IPS DF 6.9 (cell line): ENCODE measurements at places on chromosomes 2 and 18.

DNA sequence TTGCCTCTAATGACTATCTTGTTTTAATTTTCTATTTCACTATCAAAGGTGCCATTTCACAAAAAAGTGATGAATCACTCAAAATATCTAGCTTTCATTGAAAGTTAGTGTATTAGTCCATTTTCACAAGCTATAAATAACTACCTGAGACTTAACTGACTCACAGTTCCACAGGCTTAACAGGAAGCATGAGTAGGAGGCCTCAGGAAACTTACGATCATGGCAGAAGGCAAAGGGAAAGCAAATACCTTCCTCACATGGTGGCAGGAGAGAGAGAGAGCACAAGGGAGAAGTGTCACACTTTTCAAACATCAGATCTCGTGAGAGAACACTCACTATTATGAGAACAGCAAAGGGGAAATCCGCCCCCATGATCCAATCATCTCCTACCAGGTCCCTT lies 1220.4 kb upstream of the ZEB2 start:
- no peak for DNase-seq

- DNase-seq: no peak
These were observed 69.5 kb downstream of the INPP4A start for GRCh38 chr2:98514096-98514639.

- DNase-seq: no peak
These were observed 56.4 kb downstream of the ZNF385B start for GRCh38 chr2:179805001-179805400.

DNA sequence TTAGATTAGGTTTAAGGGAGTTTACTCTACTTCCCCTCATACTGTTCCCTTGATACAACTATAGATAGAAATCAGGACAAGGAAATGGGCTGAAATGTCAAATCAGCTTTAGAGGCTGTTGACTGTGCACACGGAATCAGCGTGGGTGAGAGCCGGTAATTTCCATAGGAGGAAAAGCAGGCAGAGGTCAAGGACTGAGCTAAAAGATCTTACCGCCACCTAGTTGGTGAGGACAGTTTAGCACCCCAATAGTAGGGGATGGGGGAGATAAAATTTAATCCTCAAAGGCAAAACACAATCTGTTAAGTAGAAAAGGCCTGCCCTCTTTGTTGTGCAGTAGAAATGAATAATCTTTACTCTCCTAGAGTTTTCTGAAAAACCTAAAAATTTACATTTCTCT lies 1154.5 kb upstream of the CHAC2 start:
- peak; percentile 25 for DNase-seq

GRCh38 chr2:32940316-32940997 lies 6.3 kb upstream of the LTBP1 start:
- no peak for DNase-seq

DNA sequence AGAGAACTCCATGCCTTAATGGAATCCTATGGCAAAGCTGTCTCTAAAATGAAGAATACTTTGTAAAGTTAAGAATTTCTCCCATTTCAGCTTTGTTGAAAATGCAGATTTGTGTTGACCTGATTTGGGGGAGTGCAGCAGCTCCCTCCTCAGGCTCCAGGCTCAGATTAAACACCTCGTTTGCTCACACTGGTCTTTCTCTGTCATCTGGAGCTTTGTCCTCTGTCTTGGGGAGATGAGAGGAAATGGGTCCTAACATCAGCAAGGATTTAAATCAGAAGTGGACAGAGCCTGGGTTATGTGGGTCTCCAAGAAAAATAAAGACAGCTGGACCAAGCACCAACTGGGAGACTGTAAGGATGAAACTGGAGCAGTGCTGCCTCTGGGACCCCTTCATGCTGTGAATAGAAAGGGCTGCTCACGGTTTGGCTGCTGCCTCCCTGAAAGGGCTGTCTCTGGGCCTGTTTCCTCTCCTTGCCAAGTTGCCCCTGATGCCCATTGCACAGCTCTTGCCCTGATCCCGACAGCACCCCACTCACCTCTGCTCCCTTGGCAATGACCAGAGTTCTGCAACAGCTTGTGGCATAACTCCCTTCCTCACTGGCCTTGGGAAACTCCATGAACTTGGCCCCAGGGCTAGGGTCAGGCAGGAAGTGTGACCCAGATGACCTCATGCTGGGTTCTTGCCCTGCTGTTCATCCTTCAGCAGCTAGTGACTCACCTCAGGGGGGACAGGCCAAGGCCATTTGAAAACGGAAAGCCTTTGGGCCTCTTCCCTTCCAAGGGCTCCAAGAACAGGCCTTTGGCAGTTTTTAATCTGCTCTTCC lies 197.2 kb downstream of the CYP26B1 start:
- DNase-seq: peak; percentile 7
